ENCODE measurements at places on chromosomes 3 and 15.
A peak's percentile ranks its signal among the peaks of the same experiment; 100 is the strongest.

GRCh38 chr15:84811151-84811550 is 6.0 kb upstream of the ALPK3 start:
- no peak for DNase-seq

- DNase-seq: no peak
Observed at GRCh38 chr3:189237526-189237925, 65.8 kb downstream of the TPRG1 start.

GRCh38 chr15:71752128-71752527 is 58.2 kb upstream of the NR2E3 start:
- no peak for DNase-seq

- no peak for DNase-seq
Observed at GRCh38 chr3:16124636-16125035, 49.8 kb upstream of the GALNT15 start.

GRCh38 chr3:65265942-65266590 is 578.3 kb upstream of the ADAMTS9 start:
- DNase-seq: no peak

DNA sequence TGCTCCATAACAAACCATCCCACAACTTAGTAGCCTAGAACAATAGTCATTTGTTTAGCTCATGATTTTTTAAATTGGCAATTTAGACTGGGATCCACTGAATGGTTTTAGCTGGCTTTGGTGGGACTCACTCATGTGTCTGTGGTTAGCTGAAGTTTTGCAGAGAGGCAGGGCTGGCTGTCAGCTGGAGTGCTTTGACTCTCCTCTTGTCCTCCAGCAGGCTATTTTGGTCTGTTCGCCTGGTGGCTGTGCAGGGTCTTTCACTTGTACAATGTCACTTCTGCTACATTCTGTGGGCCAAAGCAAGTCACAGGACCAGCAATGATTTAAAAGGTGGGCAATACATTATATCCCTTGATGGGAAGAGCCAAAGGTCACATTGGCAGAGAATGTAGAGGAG is 1146.5 kb downstream of the ROBO2 start:
- DNase-seq: no peak

DNA sequence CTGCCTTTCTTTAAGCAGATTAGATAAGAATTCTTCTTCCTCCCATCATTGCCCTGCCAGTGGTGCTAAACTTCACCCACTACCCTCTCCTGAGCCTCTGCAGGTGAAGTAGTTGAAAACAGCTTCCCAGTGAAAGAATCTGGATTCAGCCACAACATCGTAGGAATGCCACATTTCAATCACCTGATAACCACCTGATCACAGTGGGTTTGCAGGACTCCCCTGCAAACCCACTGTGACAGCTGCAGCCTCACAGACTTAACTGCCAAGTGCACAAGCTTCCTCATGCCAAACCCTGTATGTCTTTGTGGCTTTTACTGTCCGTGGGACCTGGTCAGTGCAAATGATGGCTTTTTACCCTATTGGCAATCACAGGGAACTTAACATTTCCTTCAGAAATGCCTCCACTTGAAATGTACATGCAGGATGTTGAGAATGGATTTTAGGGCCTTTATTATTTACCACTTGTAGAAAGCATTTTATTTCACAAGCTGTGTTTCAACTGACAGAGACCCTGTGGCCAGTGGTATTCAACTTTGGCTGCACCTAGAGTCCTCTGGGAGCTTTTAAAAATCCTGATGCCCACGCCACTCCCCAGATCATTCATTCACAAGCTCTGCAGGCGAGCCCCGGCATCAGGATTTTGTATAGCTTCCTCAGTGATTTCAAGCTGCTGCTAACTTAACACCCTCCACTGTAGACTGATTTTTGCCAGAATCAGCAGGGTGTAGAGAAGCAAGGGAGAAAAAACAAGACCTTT is 49.1 kb downstream of the OXNAD1 start:
- DNase-seq: no peak

DNA sequence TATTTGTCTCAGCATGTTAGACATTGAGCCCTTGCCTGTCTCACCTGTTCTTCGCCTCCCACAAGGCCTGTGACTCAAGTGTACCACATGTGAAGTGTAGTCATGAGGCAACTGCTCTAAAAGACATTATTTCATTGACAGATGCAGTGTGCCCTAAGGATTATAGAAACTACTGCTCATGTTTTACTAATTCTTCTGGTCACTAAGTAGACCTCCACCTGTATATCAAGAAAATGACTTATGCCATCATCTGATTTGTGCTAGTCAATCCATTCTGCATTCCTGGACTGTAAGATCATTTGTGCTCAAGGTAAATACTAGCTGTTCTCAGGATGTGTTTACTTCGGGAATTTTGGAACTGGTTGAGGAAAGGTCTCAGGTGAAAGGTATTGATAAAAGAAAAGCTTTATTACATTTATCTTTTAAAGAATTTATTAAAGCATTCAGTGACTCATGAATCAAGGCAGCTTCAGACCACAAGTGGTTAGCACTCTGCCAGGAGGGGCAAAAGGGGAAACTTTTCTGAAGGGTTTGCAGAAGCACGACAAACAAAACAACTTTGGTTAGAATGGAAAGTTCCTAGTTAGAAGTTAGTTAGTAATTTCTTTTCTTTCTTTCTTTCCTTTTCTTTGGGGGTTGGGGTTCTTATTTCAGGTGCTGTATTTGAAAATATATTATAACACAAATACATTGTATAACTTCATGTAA is 465.3 kb upstream of the CBLB start:
- DNase-seq: no peak

DNA sequence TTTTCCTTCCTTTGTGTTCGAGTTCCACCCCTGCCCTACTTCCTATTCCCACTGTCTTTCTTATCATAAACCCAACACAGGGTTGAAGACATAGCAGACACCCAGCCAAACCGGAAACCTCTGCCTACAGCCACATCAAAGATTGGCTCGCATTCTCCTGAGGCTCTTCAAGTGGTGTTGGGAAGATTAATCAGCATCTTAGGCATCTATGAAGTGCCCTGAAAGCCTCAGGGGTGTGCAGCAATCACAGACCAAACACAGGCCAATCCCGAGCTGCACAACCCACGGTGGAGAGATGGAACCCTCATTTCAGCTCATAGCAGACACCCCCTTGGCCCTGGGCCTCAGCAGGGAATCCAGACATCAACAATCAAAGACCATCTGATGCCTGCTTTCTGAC is 255.9 kb downstream of the XXYLT1 start:
- DNase-seq: no peak

DNA sequence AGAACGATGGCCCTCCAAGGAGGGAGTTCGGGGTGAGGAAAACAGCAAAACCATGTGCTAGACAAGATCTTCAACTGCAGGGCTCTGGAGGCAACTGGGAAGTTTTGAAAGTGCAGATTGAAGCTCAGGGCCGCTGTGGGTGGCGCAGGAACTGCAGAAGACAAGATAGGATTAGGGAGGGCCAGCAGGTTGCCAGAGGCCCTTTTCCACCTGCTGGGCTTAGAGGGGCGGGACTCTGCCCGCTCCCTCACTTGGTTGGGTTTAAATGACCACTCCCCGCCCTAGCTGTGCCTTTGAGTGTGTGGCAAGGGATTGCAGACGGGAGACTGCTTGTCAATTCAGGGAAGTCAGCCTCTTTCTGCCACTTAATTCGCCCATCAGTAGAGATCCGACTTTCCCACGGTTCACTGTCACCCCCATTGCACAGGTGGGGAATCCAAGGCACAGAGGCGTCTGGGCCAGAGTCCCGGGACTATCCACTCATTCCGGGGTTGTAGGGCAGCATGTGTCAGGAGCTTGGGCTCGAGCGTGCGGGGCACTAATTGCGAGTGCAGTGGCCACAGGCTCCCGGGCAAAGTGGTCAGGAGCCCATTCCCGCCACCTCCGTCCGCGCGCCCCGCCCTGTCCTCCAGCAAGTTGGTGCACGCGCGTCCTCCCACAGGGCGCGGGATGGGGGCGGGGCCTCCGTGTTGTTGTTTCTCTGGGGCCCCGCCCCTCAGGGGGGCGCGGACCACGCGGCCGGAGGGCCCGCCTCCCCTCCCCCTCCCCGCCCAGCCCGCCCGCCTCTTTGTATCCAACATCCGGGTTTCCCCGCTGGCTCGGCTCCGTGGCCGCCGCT is at the start of gene ACVR2B:
Gene ACVR2B, plus strand, starts transcription at position 816 of the 838 bp plus-strand sequence. CDS start 433 bp downstream, outside the sequence.
- DNase-seq: peak; percentile 82

GRCh38 chr15:23764306-23764705 is 77.2 kb upstream of the NDN start:
- no peak for DNase-seq

DNA sequence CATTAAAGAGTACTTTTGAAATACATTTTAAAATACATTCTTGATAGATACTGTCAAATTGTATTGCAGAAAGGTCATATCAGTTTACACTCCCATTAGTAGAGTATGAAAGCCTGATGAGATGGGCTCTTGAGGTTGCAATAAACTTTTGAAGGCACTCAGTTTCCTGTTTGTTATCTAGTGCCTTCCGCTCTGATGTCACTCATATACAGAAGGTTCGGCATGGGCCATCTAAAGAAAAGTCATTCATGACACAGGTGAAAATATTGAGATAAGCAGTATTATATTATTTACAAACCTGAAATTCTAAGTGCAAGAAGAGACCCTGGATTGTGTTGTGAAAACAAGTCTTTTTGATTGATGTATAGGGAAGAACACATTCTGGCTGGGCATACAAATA is 36.5 kb upstream of the DENND4A start:
- DNase-seq: no peak

- DNase-seq: no peak
Observed at GRCh38 chr15:47961401-47962090, 159.2 kb upstream of the SLC24A5 start.

DNA sequence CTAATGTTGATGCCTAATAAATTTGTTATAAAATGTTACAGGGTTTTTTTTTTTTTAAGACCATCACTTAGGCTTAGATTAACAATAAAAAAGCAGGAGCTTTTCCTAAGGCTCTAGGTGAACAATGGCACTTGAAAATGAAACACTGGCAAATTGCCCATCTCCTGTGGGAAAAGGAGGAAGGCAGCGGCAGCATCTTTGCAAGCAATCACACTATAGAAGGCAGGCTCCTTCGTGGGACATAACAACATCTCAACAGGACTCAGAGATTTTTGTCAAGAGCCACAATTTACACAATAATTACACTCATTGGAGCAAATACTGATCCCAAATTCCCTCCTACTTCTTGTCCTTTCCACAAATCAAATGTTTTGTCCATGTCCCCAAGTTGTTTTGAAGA is 646.7 kb downstream of the ROBO2 start:
- no peak for DNase-seq

- no peak for DNase-seq
Observed at GRCh38 chr15:96457841-96458240, 127.3 kb downstream of the NR2F2 start.

- DNase-seq: no peak
Observed at GRCh38 chr15:28114721-28115622, 15.9 kb upstream of the OCA2 start.

DNA sequence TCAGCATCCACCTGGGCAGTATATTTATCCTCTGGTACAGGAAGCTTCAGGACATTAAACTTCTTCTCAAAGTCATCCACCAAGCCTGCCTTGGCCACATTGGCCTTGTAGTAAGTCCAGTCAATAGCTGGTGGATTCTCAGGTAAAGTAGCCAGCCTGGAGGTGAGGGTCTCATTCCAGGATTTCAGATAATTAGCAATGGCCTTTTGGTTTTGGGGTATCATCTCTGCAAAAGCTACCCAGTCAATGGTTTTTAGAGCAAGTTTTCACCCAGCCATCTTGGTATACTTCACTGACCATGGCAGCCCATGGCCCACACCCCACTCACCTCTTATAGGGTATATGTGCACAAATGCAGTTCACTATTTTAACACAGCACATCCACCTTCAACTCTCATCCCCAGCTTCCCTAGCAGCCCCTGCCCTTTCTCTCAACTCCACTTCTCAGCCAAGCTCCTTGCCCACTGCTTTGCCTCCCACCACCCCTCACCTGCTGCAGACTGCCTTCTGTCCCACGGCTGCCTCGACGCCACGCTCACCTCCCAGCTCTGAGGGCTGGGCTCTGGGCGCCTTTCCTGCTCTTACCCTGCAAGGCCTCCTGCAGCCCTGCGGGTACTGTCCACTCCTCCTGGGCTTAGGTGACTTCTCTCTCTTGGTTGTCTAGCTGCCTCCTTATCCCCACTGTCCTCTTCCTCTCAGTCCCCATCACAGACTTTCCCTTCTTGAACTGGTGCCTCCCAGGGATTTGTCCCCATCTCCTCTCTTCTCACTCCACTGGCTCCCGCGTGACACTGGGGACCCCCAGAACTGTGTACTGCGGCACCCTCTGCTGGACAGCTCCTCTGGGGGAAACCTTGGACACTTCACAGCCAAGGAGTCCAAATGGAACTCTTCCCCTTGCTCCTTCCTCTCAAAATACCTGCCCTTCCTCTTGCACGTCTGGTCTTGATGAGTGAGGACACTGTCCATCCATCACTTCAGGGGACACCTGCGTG is 1.7 kb upstream of the TGM5 start:
- no peak for DNase-seq

- no peak for DNase-seq
Observed at GRCh38 chr3:25581823-25582222, 82.9 kb downstream of the TOP2B start.

- no peak for DNase-seq
Observed at GRCh38 chr15:39059917-39060316, 495.3 kb upstream of the RASGRP1 start.

- DNase-seq: no peak
Observed at GRCh38 chr3:39050029-39050428, 1.7 kb downstream of the SCN11A start.
